ENCODE measurements at places on chromosomes 6 and 20.

GRCh38 chr6:43913375-43914271 lies 143.6 kb downstream of the VEGFA start:
- no peak for DNase-seq

GRCh38 chr6:135185483-135185882 lies 4.4 kb downstream of the MYB start:
- DNase-seq, result no peak

GRCh38 chr6:2854396-2854982 lies 12.8 kb upstream of the SERPINB1 start:
- no peak for DNase-seq

GRCh38 chr20:33679758-33680485 lies 5.7 kb upstream of the NECAB3 start:
- no peak for DNase-seq

GRCh38 chr6:100592929-100593328 lies 128.2 kb upstream of the SIM1 start:
- DNase-seq, result no peak

- no peak for DNase-seq
These were observed 121.9 kb downstream of the SIM1 start for GRCh38 chr6:100342830-100343229.

- no peak for DNase-seq
These were observed 766 bp downstream of the PRICKLE4 start for GRCh38 chr6:41781366-41781730.

- DNase-seq, result no peak
These were observed 2.9 kb downstream of the DXO start for GRCh38 chr6:31968791-31969711.

DNA sequence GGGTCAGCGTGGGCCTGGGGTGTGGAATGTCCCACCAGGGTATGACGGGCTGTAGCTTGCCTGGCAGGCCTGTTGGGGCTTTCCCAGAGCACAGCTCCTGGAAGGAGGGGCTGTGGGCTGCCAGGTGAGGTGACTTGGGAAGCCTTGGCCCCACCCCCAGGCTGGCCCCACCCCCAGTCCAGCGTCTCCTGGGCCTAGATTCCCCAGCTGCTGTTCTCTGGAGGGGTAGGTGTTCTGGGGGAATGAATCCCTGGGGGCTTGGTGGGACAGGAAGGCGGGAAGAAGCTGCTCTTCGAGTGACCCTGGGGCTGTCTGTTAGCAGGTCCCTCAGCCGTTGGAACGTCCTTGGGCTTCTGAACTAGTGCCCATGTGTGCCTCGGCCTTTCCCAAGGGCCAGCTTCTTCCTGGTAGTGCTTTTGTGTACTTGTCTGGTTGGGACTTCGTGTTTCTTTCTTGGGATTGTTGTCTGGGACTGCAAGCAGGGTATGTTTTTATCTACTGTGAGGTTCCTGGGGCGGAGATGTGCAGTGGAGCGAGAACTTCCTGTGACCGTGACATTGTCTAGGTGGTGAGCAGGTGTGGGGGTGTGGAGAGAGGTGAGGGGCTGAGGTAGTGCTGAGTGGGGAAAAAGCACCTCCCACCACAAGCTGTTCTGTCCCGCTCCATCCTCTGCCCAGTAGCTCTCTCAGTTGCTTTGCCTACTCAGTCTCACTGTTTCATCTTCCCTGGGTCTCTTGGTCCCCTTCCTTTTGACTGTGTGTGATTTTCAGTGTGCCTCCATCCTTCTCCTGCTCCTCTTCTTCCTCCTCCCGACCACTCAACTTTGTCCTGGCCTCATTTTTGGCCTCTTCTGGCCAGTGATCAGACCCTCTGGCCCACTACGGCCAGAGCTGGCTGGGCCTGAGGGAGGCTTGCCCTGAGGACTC lies 1.3 kb upstream of the DDR1 start:
- no peak for DNase-seq

GRCh38 chr20:55211481-55211880 lies 736.1 kb downstream of the DOK5 start:
- no peak for DNase-seq

GRCh38 chr6:26233649-26234420 lies 131.2 kb upstream of the BTN3A2 start:
- DNase-seq, result no peak

GRCh38 chr20:44648579-44648978 lies 2.9 kb downstream of the ADA start:
- DNase-seq, result no peak

DNA sequence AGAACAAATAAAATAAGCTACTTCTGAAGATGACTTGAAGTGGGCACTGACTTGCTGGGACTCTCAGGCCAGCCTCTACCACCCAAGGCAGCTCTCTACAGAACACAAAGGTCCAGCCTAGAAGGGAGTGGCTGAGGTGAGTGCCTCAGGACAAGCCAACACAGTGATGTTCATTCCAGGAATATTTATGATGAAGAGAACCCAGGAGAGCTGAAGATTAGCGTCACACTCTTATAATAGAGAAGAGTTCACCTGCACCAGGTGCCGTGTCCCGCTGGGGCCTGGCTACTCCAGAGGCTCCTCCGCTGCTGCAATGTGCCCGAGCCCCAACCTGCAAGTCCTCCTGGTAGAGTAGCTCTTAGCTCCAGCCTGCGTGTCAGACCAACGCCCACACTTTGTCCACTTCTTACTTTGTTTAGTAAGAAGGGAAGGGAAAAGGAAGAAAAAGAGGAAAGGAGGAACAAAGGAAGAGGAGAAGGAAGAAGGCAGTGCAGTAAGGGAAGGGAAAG lies 182.4 kb upstream of the QKI start:
- no peak for DNase-seq

DNA sequence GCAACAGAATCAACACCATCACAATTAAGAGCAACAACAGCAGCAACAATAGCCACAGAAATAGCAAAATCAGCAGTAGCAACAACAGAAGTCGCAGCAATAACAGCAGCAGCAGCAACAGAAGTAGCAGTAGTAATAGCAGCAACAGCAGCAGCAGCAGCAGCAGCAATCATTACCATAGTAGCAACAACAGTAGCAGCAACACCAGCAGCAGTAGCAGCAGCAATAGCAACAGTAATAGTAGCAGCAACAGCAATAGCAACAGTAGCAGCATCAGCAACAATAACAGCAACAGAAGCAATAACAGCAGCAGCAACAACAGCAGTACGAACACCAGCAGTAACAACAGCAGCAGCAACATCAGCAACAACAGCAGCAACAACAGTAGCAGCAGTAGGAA lies 39.8 kb downstream of the SLC22A2 start:
- no peak for DNase-seq

DNA sequence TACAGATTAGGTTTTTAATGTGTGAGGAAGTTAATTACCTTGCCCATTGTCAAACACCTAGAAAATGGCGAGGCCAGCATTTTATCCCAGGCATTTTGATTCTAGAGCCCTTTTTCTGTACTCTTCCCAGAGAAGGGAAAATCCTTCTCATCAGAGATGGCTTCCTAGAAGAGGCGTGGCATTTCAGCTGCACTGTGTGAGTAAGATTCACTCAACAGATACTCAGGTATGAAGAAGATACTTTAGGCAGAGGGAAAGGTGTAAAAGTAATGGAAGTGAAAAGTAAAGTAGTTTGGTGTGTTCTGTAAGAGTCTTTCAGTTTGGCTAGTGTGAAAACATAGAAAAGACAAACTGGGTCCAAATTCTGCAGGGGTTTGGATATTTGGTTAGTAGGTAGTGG lies 113.8 kb downstream of the MAP3K4 start:
- no peak for DNase-seq

DNA sequence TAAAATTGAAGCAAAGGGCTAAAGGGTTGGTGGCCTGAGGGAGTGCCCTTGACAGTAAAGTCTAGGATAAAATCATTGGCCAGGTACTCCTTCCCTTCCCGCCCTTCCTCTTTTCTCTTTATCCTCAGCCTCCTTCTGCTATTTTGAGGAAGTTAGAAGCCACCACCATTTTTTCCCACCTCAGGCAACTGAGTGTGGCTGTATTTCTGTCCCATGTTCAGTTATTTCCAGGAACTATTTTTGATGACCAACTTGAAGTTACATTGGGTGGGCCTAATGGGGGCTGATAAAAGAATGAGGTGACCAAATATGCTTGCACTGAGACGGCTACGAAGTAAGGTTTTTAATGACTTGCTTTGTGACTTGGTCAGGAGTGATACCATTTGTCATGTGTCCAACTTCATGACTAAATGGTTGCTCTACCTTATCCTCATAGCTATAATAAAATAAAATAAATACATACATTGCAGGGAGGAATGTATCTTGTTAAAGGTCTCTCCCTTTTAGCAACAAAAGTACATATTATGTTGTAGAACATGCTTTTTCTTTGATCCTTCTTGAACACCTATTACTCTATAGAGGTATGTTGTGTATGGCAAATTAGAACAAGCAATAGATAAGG lies 12.0 kb downstream of the PTPN1 start:
- no peak for DNase-seq

DNA sequence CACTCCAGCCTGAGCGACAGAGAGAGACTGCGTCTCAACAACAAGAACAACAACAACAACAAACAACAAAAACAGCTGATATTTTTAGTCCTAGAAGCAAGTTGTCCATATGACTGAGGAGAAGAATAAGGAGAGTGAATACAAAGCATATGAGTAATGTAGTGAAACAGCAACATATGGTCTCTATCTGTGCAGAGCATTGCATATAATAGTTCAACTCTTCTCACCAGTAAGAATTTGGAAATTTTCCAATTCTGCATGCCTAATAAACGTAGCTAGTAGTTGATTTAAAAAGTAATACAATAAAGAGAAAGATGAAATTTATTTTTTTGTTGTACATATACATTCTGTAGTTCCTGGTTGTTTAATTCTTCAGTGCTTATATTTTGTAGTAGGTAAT lies 129.7 kb upstream of the FAM83B start:
- DNase-seq, result no peak
